ENCODE measurements at places on chromosomes 5 and 9.

- DNase-seq, result no peak
Observed at GRCh38 chr9:96382839-96383164, 709 bp downstream of the SLC35D2 start.

- no peak for DNase-seq
Observed at GRCh38 chr9:104280178-104280560, 186.1 kb downstream of the SMC2 start.

GRCh38 chr9:31323726-31324444 lies 1060.6 kb upstream of the ACO1 start:
- no peak for DNase-seq

DNA sequence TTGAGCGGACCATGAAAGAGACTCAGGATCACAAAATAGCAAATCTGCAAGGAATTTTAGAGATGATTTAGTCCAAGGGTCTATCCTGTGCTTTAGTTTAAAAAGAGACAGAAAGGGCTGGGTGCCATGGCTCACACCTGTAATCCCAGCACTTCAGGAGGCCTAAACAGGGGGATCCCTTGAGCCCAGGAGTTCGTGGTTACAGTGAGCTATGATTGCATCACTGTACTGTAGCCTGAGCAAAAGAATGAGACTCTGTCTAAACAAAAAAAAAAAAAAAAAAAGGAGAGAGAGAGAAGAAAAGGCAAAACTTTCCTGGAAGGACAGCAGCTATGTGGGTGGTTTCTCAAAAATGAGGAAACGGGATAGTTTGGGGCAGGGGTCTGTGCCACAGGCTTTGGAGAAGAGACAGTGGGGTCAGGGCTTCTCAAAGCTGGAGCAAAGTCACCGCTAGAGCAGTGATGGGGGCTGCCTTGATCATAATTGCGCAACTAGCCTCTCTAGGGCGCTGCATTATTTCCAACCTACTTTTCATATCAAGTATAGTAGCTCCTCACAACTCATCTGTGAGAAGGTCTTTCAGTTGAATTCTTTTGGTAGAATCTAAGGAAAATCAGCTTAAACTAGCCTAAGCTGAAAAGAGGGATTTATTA lies 8.5 kb upstream of the ANKH start:
- no peak for DNase-seq

GRCh38 chr9:113536483-113537228 lies 73.1 kb downstream of the RGS3 start:
- DNase-seq, result peak; percentile 38

DNA sequence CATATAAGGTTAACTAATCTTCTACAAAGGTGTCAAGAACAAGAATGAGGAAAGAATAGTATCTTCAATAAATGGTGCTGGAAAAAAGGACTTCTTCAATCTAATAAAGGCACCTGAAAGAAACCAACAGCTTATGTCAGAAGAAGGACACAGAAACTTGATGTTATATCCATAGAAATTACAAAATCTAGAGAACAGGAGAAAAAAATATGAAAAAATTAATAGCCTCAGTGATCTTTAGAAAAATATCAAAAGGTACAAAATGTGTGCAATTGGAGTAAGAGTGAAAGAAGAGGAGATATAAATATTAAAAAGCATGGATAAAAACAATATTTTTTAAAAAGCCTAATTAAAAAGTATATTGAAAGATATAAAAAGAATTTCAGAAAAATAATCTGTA lies 18.8 kb upstream of the PRSS3 start:
- DNase-seq, result no peak
